ENCODE measurements at places on chromosomes 2 and 18.

DNA sequence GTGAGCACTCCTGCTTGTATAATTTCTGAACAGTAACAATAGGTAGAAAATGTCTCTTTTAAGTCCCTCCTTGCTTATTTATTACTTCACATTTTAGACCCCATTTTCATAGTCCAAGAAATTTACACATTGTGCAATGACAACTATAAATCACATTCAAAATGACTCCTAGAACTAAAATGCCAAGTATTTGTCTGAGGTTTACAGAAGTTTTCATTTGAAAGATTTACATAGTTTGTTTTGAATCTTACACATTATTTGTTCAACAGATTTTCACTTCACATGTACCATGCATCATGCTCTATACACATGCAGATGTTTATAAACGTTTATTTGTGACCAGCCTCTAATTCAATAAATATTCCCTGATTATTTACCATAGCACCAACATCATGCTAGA lies 15.7 kb upstream of the TRIB2 start:
- no peak for DNase-seq

- no peak for DNase-seq
These were observed 396.3 kb downstream of the IRS1 start for GRCh38 chr2:226403369-226403768.

GRCh38 chr2:226727251-226727650 lies 72.4 kb downstream of the IRS1 start:
- no peak for DNase-seq

GRCh38 chr2:231361701-231362554 lies 33.6 kb upstream of the B3GNT7 start:
- DNase-seq = peak; percentile 79

DNA sequence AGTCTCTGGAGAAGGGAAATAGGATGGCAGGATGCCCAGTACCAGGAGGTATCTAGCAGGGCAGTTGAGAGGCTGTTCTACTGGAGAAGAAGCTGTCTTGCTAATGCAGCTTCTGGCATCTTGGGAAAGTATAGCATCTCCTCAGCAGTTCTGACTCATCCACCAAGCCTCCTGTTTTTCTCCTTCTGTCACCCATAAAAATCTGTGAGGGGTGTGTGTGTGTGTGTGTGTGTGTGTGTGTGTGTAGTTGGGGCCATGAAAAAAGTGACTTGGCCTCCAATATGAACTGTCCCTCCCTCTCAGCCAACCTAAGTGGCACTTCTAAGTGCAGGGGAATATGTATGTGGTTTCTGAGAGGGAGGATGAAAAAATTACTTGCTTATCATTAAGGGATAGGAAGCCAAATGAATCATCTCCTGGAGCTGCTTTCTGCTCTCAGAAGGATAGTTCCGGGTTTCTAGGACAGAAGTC lies 83.9 kb downstream of the CBLN2 start:
- no peak for DNase-seq

DNA sequence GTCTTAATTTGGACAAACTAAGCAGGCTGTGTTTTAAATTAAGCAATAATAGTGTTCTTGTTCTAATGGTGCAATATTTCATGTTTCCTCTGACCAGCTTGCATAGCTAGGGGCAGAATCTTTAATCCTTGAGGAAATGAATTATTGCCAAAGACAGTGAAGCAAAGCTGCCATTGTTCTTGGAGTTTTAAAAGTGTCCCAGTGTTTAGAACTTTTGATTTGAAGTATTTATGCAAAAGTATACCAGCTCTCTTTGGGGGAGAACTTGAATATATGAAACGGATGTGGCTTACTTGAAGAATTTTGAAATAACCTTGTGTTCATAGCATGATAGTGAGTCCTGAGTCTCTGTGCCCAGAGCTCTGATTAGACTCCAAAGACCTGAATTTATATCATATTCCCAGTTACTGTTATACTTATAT lies 33.4 kb downstream of the ITGA6 start:
- no peak for DNase-seq

DNA sequence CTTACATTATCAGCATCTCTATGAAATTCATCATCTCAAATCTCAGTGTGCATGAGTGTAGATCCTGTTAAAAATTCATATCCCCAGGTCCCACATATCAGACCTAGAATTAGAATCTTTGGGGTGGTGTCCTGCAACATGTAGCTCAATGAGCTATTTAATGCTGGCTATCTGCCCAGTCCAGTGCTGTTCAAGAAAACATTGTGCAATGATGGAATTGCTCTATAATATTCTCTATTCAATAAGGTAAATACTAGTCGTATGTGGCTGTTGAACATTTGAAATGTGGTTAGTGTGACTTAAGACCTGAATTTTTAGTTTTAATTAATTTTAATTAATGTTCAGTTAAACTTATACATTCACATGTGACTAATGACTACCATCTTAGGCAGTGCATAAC lies 127.4 kb downstream of the NOL4 start:
- DNase-seq = no peak

GRCh38 chr2:182980115-182980514 lies 58.1 kb downstream of the NCKAP1 start:
- peak; percentile 51 for DNase-seq

- no peak for DNase-seq
These were observed 222.9 kb downstream of the NDUFA10 start for GRCh38 chr2:239802185-239802649.

DNA sequence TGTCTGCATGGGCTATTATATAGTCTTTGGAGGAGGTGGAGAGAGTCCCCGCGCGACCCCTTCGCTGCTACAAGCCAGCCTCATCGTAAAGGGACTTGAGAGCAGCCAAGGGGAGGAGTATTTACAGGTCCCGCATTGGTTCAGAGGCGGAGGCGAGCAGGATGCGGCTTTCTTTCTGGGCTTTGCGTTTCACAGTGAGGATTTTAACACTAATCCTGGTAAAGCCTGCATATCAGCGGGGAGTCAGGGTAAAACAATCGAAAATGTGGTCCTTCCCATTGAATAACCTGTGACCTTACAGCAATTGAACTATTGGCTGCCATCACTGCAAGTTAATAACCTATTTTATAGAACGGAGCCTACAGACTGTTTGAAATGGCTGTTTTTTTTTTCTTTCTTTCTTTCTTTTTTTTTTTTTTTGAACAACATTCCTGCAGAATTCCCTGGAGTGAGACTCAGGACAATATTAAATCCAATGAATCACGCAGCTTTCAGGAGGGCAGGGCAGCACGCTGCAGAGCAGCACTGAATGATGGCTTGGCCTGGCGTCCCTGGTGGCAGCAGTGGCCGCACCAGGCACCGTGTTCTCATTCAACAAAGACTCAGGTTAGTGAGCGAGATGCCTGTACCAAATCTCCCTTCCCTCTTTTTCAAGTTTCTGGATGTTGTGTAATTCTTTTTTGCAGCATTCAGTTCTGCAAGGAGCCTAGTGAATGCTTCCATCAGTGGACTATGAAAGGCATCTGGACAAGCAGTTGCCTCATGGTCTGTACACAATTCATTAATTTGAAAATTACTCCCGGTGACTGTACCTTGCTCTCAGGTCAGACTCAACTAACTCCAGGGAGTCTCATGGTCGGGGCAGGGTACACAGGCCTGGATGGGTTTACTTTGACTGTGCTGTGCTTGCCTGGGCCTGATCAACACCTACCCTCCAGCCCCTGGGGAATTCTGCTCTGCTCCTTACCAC lies 19.8 kb downstream of the SMIM21 start:
- DNase-seq = no peak

- no peak for DNase-seq
These were observed 79.7 kb upstream of the APCDD1 start for GRCh38 chr18:10374636-10375293.

DNA sequence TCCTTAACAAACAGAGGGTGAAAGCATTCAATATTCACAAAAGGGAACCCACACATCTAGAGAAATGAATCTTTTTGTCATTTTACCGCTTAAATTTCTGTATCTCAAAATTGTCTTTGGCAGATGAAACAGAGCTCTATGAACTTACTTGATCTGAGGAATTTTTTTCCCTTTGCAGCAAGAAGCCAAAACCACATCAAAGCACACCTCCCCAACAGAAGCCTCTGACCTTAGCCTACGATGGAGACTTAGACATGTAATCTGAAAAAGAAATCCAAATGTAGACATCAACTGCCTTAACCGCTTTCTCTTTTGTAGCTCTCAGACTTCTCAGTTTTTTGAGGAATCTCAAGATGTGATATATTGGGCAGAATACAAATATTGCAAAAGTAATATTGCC lies 287.9 kb upstream of the HNMT start:
- DNase-seq = no peak

DNA sequence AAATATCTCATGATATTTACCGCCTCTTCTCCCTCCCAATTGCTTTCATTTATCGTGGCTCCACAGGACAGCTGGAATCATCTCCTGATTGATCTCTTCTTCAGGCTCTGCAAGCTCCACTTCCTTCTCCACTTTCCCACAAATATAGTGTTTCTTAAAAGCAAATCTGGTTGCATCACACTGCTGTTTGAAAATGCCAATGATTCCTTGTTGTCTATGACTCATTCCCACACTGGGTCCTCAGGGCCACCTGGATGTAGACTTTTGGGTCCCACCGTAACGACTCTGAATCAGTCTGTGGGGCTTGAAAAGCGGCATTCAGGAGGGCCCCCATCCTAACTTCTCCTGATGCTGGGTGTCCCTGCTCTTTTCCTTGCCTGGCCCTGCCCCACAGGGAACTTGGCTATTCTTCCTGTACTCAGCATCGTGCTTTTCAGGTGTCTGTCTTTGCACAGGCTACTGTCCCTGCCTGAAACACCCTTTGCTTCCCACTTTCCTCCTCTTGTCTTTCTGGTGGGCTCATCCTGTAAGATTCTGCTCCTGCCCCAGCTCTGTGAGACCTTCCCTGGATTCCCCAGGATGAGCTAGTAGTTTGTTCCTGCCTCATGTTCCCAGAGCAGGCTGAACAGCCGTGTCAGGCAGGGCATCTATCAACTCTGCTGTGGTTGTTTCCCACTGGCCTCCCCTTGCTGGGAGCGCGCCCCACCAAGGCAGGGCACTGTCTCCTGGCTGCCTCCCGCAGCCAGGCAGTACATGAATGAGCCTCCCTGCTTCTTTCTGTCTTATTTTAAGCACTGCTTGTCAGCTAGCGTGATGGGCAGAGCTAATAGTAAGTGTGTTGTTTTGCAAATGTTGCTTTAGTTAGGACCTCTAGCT lies 111.9 kb downstream of the KCTD1 start:
- DNase-seq = no peak

GRCh38 chr2:119809339-119810048 lies 49.8 kb downstream of the PTPN4 start:
- no peak for DNase-seq

- no peak for DNase-seq
These were observed 332.6 kb upstream of the SALL3 start for GRCh38 chr18:78647018-78647417.

DNA sequence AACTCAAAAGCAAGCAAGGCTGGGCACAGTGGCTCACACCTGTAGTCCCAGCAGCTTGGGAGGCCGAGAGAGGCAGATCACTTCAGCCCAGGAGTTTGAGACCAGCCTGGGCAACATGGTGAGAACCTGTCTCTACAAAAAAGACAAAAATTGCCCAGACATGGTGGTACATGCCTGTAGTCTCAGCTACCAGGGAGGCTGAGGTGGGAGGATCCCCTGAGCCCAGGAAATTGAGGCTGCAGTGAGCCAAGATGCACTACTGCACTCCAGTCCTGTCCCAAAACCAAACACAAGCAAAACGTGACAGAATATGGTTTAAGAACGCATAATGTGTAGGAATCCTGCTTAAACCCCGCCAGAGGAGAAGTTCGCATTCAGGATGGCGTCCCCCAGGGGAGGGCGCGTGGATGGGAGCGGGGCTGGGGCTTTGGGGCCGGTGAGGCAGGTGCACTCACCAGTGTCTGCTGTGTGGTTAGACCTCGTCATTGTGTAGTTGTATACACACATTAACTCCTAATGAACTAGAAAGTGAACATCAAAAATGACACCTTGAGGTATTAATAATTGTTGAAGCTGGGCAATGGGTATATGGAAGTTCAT lies 5.4 kb downstream of the COLEC11 start:
- no peak for DNase-seq

GRCh38 chr18:79926306-79926705 lies 25.1 kb downstream of the SLC66A2 start:
- DNase-seq = no peak

GRCh38 chr2:66437109-66437690 lies 2.3 kb downstream of the MEIS1 start:
- DNase-seq = no peak

DNA sequence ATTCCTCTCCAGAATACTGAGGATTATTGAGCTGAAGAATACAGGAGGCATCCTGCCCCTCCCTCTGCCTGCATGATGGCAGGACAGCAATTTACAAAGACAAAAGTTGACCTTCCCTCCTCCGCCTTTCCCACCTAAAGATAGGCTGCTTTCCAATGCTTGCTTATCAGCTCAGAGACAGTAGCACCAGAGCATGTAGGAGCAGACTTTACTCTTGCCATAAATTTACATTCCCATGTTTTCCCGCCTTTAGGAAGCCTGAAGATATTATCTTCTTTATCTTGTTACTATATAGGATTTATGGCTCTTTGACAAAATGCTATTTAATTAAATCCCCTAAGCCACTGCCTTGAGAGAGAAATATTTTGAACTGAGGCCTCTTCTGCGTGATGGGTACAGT lies 135.6 kb upstream of the HNMT start:
- DNase-seq = no peak

GRCh38 chr18:76819411-76820136 lies 2.8 kb upstream of the ZNF236 start:
- DNase-seq = no peak

DNA sequence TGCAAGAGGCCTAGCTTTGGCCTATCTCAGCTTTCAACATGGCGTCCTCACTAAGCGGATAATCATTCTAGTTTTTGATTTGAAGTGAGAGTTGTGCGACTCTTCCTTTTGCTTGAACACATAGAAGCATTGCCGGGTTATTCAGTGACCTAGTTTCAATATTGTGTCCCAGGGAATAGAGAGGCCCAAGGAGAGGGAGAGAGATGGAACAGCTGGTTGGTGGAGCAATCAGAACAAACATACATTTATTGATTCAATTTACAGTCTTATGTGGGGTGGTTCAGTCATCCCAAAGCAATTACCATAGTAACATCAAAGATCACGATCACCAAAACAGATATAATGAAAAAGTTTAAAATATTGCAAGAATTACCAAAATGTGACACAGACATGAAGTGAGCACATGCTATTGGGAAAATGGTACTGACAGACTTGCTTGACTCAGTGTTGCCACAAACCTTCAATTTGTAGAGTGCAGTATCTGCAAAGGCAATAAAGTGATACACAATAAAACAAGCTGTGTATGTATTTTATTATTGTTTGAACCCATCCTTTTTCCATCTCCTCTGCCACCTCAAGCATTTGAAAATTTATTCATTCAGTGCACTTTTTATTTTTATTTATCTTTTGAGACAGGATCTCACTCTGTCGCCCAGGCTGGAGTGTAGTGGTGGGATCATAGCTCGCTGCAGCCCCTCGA lies 30.2 kb downstream of the COPS7B start:
- DNase-seq = no peak

GRCh38 chr2:37244017-37244416 lies 12.6 kb downstream of the NDUFAF7 start:
- DNase-seq = no peak

DNA sequence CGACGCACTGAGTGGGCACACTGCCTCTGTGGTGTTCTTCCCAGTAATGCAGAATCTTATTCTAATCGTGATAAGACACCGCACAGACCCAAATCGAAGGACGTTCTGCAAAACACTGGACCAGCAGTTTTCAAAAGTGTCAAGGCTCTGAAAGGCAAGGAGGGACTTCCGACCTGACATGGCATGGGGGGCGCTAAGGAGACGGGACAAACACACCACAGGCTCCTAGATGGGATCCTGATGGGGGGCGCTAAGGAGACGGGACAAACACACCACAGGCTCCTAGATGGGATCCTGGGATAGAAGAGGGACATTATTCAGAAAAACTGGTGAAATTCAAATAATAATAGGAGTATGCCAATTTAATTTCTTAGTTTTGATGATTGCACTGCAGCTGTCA lies 191.4 kb downstream of the LDLRAD4 start:
- DNase-seq = no peak

All from KBM-7 (cell line).